Stimulated activated CD8-positive, alpha-beta memory T cell treated with anti-CD3 and anti-CD28 coated beads, Interleukin-7, amount 100 ng/mL, for 1 hour (primary cell): ENCODE measurements at places on chromosomes 4 and X.

- DNase-seq = no peak
Observed at GRCh38 chrX:150225756-150226155, 137.4 kb upstream of the MAMLD1 start.

DNA sequence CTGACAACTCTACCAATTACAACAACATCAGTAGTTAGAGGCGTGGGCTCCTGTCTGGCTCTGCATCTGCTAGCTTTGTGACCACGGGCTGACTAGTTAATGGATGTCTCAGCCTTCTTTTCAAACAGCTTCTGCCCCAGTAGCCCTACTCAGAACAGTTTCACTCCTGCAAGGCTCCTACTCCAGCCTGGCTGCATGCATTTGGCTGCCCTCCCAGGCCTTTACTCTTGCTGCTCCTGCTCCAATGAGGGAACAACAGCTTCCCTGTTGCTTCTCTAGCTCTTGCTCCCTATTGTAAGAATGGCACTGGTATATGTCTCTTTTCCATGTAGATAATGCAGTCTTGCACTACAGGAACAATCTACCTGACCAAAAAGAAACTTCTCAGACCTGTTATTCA, 93.3 kb downstream of the TTC29 start:
- DNase-seq = no peak

GRCh38 chrX:148385471-148385870, 114.9 kb upstream of the AFF2 start:
- no peak for DNase-seq

- no peak for DNase-seq
Observed at GRCh38 chr4:164926301-164926700, 49.3 kb downstream of the APELA start.

GRCh38 chrX:42536286-42536685, 241.7 kb downstream of the PPP1R2C start:
- no peak for DNase-seq

GRCh38 chr4:186749611-186750281, 26.1 kb upstream of the FAT1 start:
- no peak for DNase-seq

DNA sequence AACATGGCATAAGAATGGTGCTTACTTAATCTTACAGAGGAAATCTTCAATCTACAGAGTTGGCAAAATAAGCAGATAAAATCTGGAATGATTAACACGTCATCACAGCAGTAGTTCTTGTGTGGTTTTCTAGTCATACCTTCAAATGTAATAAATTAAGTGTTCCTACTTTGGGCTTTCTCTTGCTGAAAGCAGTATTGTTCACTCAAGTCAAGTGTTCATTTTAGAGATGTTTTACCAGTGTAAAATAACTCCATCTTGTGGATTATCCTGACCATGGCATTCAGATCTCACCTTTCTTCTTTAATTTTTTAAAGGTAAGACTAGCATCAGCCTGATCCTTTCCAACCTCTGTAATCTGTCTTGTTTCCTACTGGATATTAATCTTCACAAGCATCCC, 72.9 kb downstream of the ADAMTS3 start:
- DNase-seq = no peak

DNA sequence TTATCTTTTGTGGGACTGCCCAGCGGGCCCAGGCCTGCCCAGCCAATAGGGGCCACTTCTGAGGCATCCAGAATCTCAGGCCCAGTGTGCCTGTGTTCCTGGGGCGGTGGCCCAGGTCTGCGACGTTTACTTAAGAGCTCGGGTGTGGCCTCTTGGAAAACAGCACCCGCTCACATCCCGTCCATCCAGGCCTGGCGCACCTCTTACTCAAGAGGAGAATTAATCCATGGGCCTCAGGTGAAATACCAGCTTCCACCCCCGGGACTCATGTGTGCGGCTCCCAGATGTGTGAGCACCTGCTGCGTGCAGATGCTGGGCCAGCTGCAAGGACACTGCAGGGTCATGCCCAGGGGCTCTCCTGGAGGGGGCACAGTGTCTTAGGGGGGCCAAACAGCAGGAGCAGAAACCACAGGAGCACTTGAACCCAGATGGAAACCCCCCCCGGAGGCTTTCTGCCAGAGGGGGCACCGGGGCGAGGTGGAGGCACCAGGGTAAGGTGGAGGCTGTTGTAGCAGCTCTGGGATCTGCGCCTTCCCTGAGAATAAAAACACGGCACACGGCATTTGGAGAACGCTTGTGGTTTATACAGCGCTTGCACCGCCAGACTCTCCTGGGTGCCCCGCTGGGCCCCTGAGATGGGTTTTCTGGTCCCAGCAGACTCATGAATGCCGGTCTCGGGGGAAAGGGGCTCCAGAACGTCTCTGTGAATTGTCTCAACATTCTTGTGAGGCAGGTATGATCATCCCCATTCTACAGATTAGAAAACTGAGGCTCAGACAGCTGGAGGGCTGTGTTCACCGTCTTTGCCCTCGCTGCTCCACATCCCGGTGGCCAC, 2.8 kb downstream of the PSAPL1 start:
- no peak for DNase-seq

DNA sequence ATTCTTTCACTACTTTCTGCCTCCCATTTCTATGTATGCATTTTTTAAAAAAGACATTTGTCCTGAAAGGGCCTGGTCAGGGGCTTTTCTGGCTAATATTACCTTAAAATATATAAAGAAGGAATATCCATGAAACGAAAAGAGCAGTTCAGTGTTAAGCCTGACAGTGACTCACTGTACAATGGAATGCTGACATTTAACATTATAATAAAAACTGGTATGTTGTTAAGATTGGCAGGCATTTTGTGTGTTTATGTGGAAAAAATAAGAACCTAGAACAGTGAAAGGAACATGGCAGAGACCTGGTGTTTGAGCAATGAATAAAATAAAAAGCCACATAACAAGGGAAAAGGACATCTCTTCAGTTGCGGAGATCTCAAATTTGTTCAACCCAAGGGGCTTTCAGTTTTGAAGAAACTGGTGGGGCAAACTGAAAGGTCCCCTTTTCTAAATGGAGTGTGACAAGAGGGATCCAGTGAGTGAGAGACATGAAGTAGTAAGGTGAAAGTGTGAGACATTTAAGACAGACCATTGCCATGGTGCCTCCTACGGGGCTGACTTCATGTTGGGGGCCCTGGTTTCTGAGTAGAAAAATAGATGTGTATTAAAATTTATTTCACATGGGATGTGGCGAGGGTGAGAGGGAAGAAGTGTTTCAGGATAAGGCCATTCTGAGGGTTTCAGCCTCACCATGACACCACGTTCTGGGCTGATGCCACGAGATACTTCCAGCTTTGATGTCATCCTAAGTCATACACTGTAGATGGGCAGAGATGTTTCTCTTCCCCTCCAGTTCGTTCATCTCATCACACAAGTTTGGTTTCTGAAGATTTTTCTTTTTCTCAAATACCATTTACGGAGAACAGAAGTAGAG, 324.9 kb downstream of the PPP3CA start:
- DNase-seq = no peak

GRCh38 chrX:5829469-5829868, 399.2 kb downstream of the NLGN4X start:
- DNase-seq = no peak

DNA sequence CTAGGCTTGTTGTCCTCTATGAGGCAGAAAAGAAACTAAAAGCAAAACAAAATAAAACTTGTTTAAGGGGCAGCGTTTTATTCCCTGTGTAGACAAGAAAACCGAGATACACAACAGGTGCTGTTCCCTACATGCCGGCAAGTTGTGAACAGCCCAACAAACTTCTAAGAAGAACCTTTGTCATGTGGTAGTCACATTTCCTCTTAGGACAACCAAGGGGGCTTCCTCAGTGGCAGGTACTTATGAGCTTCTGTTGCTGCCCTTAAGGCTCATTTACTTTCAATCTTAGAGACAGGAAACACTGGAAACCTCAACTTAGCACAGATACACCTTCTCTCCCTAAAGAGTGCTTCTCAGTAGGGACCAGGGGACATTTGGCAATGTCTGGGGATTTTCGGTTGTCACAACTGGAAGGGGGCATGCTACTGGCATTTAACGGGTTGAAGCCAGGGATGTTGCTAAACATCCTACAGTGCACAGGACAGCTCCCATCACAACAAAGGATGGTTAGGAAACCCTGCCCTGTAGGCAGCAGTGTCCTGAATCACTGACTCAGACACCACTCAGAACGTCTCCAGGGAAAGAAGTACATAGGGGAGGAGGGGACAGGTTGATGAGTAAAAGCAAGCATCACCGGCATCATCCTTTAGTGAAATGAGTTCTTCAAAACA, 111.0 kb downstream of the ASB9 start:
- DNase-seq = no peak

DNA sequence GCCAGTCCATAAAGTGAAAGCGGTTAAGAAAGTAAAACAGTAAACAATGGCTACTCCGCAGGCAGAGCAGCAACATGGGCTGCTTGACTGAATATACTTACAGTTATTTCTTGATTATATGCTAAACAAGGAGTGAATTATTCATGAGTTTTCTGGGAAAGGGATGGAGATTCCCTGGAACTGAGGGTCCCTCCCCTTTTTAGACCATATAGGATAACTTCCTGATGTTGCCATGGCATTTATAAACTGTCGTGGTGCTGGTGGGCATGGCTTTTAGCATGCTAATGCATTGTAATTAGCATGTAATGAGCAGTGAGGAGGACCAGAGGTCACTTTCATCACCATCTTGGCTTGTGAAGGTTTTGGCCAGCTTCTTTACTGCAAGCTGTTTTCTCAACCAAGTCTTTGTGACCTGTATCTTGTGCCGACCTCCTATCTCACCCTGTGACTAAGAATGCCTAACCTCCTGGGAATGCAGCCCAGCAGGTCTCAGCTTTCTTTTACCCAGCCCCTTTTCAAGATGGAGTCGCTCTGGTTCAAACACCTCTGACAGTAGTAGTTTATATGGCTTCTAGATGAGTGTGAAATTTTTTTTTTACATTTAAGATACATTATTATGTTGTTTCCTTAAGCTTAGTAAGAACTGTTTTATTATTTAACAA, 514.8 kb upstream of the TENM3 start:
- no peak for DNase-seq

DNA sequence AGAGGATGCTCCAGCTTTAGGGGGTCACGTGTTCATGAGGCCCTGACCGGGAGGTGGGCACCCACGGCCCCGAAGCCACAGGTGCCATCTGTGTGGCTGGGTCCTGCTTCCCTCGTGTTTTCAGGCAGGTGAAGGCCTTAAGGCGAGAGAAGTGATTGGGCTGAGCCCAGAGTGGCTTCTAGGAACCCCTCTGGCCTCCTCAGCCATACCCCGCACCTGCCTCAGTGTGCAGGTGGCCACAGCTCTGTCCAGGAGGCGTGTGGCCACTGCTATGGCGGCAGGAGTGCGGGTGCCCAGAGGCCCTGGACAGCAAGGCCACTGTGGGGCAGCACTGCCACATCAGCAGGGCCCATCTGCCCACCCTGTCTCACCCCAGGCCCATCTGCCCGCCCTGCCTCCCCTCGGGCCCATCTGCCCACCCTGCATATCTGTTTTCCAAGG, 25.0 kb downstream of the NKX1-1 start:
- no peak for DNase-seq

GRCh38 chr4:141126769-141127168, 6.5 kb downstream of the RNF150 start:
- no peak for DNase-seq

DNA sequence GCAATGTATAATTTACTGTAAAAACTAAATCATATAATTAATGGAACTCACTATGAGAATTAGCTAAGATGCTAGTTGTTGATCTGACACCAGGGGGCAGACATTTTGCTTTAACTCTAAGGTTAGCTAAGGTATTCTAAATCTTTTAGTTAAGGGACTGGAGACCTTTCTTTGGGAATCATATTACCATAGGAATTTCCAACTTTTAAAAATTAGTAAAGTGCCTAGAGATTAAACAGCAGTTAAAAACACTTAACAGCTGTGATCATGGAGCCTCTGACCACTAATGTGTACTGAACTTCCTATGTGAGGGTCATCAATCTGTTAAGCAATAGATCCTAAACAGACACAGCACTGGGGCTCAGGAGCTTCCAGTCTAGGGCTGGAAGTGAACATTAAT, 226.6 kb downstream of the NSUN7 start:
- no peak for DNase-seq

DNA sequence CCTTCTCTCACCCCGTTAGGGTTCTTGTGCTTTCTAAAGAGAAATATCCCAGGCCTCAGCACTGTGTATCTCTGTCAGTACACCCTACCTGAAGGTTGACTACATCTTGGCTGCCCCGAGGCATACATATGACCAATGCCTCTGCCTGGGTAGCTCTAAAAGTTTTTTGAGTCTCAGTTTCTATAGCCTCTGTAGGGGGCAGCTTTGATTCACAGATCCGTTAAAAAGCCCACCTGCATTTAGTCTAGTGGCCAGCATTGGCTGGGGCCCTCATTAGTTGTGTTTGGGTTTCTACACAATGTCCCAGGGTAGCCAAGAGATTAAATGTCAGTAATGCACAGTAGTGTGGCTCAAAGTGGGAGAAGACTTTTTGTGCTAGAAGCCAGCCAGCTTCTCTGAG, 151.1 kb downstream of the CFAP299 start:
- no peak for DNase-seq

GRCh38 chrX:146448791-146449190, 360.8 kb upstream of the CXorf51B start:
- no peak for DNase-seq

- DNase-seq = no peak
Observed at GRCh38 chr4:42123071-42123644, 29.3 kb downstream of the BEND4 start.

DNA sequence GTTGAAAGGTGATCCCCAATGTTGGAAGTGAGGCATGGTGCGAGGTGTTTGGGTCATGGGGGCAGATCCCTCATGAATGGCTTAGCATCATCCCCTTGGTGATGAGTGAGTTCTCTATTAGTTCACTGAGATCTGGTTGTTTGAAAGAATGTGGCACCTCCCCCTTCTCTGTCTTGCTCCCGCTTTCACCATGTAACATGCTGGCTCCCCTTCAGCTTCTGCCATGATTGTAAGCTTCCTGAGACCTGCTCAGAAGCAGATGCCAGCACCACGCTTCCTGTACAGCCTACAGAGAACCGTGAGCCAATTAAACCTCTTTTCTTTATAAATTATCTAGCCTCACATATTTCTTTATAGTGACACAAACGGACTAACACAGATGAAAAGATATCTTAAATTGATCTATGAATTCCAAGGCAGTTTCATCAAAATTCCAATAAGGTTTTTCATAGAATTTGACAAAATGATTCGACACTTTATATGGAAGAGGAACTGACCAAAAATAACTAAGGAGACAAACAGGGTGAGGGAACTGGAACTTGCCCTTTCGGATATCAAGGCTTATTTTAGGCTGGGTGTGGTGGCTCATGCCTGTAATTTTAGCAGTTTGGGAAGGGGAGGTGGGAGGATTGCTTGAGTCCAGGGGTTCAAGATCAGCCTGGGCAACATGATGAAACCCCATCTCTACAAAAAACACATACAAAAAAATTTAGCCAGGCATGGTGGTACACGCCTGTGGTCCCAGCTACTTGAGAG, 56.9 kb upstream of the OGT start:
- DNase-seq = no peak

DNA sequence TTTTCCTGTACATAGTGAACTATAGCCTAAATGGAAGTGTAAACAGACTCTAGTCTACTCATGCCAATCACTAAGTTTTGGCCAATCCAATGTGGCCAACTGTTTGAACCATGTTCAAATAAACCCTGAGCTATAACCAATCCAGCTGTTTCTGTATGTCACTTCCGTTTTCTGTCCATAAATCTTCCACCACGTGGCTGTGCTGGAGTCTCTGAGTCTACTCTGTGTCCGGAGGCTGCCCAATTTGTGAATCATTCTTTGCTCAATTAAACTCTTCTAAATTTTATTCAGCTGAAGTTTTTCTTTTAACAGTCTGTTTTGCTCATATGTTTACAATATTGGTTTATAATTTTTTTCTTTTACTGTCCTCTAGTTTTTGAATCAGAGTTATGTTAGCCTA, 112.3 kb upstream of the BANK1 start:
- no peak for DNase-seq
